ENCODE measurements at places on chromosomes 6 and 20.

DNA sequence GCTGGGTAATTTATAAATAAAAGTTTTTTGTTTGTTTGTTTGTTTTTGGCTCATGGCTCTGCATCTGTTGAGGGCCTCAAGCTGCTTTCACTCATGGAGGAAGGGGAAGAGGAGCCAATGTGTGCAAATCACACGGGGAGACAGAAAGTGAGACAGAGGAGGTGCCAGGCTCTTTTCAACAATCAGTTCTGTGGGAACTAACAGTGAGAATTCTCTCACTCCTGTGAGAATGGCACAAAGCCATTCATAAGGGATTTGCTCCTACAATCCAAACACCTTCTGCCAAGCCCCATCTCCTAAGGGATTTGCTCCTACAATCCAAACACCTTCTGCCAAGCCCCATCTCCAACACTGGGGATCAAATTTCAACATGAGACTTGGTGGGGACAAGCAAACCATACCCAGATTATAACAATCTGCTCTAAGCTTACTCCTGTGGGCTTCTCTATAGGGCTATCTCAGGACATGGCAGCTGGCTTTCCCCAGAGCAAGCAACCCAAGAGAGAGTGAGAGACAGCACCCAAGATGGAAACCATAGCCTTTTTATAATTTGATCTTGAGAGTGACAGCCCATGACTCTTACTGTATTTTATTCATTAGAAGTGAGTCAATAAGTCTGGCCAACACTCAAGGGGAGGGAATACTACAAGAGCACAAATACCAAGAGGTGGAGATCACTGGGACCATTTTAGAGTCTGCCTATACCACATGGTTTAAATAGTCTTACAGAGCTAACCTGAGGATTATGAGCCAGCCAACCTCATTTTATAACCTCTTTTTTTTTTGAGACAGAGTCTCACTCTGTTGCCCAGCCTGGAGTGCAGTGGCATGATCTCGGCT lies 22.8 kb upstream of the LRRC1 start:
- no peak for DNase-seq

DNA sequence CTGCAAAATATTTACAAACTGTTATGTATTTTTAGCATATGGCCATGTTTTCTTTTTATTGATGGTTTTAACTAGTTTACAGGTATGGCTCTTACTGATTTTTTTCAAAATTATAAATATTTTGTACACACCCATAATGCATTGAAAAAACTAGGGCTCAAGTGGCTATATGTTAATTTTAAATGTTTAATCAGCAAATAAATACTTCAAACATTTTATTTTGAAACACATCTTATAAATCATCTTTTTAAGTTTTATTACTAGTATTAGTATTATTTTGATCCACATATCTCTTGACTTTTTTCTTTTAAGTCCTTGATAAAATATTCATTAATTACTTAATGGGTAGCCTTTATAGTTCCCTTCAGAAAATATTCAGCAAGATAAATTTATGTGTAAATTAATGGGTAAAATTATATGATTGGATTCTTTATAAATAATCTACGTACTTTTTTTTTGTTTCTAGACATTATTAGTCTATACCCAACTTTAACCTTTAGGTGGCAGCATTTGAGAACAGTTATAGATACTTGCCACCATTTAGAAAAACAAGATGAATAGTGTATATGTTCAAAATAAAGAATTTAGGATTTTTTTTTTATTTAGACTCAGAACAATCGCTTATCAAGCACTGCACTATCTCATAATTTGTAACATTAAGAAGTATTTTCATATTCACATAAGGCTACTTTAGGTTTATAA lies 241.9 kb downstream of the ADGRB3 start:
- DNase-seq = no peak

DNA sequence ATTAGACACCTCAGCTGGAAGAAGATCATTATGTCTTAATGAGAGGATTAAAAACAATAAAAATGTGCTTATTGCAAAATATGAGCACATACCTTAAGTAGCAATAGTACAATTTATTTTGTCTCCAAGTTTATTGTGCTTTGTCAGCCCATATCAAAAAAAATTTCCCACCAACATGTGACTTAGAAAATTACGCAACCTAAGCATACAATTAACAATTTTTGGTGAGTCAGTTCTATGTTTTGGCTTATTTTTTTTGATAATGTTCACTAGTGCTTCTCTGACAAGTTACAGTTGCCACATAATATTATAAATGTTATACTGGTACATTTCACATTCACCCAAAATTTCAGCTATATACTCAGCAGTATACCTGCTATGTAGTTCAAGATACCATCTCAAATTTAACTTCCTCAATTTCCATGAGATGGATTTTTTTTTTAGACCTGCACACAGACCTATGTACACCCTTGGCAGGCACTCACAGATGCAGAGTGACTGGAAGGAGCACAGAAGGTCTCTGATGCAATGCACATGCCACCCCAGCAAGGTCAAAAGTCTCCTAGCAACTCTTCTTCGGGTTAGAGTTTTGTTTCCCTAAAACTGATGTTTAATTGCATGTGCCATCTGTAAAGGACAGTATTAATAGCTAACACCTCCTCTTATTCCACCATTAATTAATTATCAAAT lies 112.4 kb downstream of the PRKN start:
- DNase-seq = no peak

- no peak for DNase-seq
Observed at GRCh38 chr6:35669451-35670045, 19.2 kb downstream of the FKBP5 start.

DNA sequence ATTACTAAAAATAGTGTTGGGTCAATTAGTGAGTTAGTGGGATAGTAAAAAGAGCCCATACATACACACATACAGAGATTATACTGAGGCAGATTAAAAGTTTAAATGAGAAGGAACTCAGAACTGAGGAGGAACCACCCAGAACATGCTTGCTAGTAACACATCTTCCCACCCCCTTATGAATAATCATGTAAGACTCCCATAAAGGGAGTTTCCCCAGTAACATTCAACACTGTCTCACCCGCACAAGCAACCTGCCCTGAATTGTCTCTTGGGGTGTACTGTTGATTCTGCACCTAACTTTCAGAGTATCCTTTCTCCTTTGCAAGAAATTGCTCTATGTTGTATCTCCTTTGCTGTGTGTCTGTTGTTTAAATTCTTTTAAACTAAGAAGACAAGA lies 11.1 kb upstream of the HLA-DQB2 start:
- no peak for DNase-seq

- no peak for DNase-seq
Observed at GRCh38 chr20:16708602-16709001, 21.2 kb upstream of the SNRPB2 start.

GRCh38 chr20:32807706-32808105 lies 12.0 kb upstream of the MAPRE1 start:
- DNase-seq = no peak

- DNase-seq = no peak
Observed at GRCh38 chr20:13029687-13030375, 21.1 kb downstream of the SPTLC3 start.

DNA sequence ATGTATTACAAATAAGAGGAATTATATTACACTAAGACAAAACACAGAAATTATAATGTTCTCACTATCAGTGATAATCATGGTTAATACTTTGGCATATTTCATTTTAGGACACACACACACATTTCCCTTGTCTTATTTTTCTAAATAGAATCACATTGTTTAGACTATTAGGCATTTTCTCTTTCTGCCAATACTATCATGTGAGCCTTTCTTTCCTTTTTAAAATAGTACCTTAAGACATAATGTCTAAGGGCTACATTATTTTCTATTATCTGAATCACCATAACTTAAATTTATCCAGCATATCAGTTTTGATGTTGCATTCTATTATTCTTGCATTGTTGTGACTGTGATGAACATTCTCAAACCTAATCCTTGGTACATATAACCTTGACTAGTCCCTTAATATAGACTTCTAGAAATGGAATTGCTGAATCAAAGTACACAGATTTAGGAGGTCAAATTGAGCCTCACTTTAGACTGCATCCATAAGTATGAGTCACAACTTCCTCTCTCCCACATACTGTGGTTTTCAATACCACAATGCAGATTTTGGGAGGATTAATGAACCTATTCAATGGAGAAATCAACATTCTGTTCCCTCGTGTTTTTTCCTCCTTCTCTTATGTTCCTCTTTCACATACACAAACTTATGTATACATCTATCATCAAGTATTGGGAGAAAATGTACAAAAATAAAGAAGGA lies 212.6 kb downstream of the MOXD1 start:
- DNase-seq = no peak

GRCh38 chr6:109441069-109441816 lies 719 bp downstream of the SMPD2 start:
- peak; percentile 31 for DNase-seq

GRCh38 chr6:44053760-44054556 lies 73.3 kb downstream of the MRPL14 start:
- DNase-seq = no peak

DNA sequence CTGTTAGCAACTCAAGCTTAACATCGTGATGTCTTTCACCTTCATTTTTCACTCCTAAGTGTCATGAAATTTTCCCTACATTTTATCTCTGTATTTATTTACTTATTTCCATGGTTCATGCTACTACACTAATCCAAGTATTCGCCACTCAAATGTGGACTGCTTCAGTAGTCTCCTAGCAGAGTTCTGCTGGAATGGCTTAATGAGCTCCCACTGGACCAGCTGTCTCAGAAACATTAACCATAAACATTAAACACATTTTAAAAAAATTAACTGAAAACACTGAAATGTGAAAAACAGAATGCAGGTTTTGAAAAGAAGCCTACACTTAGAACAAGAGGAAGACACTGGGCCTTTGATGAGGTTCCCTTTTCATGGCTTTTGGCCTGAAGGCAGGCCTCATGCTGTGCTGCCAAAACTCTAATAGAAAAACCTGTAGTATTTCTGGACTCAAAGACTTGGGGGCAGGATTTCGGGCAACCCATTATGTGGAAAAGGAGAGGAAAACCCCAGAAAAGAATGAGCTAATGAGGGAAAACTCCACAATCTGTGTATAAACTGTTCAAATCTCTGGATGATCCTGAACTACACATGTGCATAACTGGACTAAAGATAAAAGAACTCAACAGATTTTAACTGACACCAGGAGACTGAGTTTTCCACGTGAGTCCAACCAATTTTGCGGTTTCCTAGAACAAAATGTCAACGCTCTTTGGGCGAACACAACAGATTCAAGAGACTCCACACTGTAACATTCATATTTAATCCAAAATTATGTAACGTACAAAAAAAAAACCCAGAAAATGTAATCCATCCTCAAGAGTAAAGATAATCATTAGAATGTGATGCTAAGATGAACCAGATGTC lies 33.0 kb downstream of the SAMD3 start:
- DNase-seq = no peak

- DNase-seq = no peak
Observed at GRCh38 chr6:7687145-7688111, 38.5 kb upstream of the BMP6 start.

GRCh38 chr6:45495429-45496084 lies 117.8 kb upstream of the SUPT3H start:
- DNase-seq = no peak

Measured in activated CD4-positive, alpha-beta T cell treated with anti-CD3 and anti-CD28 coated beads, Interleukin-2, amount 50 U/mL, for 4 hours (primary cell).